COR-L47 (cell line): ENCODE measurements at places on chromosomes 11 and 22.

- no peak for DNase-seq
Observed at GRCh38 chr11:62443390-62444235, 24.8 kb downstream of the SCGB1A1 start.

- DNase-seq: no peak
Observed at GRCh38 chr11:47514825-47515647, 37.9 kb downstream of the CELF1 start.

DNA sequence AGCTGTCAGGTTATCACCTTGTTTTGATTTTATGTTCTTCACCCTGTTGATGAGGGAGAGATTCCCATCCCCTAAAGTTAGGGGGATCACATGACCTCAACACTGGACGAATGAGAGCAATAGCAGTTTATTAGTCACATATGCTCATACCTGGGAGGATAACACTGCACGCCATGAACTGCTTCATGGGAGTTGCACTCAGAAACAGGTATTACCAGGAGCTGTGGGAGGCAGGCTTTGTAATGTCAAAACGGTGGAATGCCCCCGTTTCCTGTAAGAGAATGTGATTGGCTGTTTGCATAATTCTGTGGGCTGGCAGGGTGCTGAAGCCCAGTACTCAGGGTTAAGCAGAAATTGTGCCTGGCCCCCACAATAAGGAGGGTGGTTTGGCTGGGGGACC is 3.2 kb upstream of the THY1 start:
- DNase-seq: no peak

DNA sequence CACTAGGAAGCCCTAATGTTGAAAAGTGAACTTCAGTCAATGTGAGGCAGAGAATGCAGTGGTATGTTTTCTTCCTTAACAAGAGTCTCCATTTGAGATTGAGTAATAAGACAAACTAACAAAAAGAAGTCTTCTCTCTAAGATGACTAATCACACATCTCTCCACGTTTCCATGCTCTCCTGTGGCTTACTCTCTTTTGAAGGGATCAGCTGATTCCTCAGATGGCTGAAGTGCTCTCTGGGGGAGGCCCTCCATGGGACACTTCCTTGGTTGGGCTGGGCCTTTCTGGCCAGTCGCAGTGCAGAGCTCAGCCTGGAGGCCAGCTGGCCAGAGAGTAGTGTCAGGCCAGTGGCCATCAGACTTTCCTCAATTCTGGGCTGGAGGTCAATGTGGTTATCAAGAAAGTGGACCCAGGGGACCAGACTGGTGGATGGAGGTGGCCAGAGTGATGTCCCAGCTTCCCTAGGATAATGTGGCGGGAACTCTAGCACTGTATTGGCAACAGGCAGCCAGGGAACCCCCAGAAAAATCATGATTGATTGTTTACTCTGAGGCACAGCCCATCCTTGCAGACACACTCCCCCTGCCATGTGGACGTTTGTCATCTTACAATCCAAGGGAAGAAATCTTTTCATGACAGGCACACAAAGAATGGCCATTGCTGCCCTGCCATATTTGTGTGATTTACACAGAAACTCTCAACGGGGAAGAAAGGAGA is 14.5 kb downstream of the CSRP3 start:
- DNase-seq: no peak

GRCh38 chr11:76760236-76760635 is 22.9 kb upstream of the TSKU start:
- DNase-seq: no peak
